Effector CD4-positive, alpha-beta T cell (primary cell): ENCODE measurements at places on chromosomes 6 and 20.
A peak's percentile ranks its signal among the peaks of the same experiment; 100 is the strongest.

DNA sequence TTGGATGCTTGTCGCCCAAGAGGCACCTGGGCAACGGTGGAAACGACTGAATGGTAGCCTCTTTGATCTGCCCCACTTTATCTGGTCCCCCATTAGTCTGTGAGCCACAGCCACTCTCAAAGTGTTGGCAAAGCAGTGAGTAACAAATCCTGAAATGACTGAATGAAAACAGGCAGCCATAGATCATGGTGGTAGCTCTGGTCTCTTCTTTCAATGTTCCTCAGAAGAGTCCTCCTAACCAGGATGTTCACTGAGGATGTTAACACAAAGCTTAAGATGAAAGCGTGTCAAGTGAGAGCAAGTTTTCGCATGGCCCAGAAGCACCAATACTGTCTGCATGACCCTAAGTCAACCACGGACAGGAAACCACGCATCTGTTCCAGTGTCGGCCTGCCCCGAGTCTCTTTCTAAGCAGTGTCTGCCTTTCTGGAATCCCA lies 107.3 kb downstream of the IRF4 start:
- no peak for DNase-seq

GRCh38 chr6:163284151-163284550 lies 130.4 kb upstream of the QKI start:
- no peak for DNase-seq

DNA sequence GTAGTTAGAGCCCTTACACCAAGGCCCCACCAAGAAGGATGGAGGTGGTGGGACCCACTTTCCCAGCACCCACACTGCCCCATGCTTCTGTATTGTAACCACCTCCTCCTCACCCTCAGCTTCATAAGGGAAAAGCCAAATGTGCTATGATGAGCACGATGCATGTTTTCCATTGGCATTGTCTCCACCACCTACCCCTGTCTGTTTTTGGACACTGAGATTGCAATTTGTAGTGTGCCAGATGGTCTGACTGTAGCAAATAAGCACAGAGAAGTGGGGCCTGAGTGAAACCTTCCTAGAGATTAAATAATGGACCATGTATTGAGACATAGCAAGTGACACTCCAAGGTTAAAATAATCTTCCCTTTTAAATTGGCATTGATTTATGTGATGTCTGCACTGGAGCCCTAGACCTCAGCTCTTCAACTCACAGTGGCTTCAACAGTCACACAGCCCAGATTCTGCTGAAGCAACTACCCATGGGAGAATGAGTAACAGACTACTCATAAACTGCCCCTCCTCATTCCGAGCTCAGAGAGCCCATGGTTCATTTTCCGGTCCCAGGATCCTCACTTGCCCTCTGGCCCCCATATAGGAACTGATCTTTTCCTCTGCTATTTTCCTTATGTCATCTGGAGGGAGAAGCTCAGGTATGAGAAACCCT lies 177.9 kb downstream of the COL9A1 start:
- DNase-seq: no peak

DNA sequence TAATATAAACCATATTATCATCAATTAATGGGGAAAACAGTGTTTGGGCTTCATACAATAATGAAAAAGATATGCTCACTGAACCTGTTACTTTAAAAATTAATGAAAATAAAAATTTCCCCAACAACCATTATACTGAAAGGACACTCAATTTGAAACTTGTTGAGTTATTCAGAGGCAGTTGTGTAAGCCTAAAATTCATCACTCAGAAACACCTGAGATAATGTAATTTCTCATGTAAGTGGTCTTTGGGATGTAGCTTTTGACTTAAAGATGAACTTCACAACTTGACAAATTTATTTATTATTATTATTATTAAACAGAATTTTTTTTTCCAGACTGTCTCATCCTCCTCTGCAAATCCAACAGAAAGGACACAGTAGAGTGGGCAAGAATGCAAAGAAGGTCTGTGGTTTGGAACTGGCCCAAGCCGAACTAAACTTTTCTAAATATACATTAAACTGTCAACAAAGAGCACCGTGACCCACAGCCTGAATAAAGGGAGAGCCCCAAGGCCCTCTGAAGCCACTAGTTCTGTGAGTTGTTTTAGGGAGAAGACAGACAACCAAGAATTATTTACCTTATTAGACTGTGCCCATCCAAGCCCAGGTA lies 32.2 kb upstream of the HEY2 start:
- DNase-seq: no peak

GRCh38 chr6:170523256-170524171 lies 29.6 kb downstream of the PSMB1 start:
- no peak for DNase-seq

DNA sequence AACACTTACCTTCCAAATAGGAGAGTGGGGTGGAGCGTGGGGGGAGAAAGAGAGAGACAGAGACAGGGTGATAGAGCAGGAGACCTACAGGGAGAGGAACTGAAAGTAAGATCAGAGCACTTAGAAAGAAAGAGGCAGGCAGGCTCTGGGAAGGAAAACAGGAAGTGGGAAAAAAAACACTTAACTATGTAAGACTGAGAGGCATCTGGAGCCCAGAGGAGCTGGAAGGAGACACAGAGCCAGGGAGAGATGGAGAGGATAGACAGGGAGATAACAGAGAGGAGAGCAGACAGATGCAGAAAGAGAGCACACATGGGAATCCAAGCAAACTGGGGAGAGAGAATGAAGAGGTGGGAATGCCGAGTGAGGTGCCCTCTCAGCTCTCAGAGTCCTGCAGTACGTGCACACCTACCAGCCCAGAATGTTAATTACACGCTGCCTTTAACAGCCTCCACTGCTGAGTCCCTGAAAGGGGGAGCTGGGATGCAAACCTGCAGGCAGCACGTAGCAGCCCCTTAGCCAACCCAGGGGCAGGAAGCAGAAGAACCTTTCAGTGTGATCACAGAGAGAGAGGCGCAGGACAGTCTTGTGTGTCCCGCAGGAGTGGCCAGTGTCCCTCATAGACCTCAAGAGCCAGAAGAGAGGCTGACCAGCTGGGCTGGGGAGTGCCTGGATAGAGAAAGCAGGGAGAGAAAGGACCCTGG lies 132.7 kb upstream of the LRFN2 start:
- DNase-seq: no peak

DNA sequence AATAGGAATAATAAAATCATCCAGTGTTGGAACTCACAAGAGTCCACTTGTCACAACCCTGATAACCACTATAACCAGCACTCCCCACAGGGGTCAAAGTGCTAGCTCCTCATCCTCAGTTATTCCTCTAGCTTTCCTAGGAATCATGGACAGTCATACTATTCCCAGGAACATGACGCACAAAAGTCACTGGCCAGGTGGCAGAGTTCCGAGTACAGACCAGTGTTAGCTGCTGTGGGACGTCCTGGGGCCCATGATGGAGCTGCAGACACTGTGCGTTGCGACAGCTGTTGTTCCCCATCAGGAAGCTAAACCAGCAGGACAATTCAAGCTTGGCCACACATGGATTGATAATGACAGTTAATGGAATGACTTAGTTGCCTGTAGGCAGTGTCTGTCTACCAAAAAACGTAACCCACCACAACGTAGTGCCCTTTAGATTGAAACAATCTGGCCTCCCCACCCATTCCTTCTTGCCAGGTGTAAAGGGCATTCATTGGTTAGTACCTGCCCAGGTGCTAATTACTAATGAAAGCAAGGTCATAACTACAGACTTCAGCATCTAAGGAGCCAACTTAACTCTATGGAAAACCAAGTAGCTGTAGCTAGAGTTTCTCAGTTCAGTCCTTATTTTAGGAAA lies 17.4 kb downstream of the EZR start:
- no peak for DNase-seq

DNA sequence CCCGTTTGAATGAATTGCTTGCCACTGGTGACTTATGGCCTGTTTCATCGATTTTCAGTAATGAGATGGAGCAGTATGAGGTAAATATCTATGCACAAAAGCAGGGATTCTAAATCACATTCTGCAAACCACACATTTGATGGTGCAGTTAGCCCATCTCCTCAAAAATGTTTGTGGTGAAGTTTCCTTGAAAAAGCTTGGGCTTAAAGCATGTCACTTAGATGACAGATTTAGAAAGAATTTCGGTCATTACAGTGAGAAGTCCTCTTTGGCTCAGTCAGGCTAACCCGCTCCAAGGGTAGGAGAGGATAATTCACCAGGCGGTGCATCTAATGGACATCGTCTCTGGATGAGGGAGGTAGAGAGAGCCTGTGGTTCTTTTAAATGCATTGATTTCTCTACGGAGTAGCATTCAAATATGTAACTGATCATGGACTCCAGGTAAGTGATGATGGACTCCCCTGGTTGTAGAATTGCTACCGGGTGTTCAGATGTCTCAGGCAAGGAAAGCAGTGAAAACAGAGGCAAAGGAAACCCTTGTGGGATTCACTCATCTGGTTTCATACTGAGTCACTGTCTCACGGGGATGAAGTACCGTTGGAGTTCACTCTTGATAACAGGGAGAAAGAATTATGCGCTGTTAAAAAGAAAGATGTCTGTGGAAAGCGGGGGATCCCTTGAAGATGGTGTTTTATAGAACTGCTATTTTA lies 65.3 kb downstream of the AIG1 start:
- no peak for DNase-seq

DNA sequence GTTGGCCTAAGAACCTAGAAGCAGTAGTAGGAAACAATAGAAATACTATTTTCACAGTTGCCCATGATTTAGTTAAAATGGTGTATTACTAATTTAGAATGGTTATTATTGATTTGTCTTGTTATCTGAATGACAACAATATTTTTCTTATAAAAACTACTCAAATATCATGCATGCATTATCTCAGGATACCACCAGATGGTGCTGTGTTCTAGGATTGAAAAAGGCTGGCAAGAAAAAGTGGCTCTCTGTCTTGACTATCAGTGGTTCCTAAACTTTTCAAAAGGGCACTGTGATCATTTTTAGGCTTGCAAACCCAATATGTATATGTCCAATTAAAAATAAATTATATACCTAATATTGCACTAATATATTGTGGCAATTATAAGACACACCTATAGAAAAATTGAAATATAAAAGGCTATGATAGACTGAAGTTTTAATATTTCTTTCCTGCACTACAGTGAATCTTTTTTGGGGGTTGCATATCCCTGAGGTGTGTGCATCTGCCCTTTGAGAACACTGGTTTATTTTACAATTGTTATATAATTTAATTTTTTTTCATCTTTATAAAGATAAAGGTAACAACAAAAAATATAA lies 131.7 kb upstream of the MLIP start:
- no peak for DNase-seq

DNA sequence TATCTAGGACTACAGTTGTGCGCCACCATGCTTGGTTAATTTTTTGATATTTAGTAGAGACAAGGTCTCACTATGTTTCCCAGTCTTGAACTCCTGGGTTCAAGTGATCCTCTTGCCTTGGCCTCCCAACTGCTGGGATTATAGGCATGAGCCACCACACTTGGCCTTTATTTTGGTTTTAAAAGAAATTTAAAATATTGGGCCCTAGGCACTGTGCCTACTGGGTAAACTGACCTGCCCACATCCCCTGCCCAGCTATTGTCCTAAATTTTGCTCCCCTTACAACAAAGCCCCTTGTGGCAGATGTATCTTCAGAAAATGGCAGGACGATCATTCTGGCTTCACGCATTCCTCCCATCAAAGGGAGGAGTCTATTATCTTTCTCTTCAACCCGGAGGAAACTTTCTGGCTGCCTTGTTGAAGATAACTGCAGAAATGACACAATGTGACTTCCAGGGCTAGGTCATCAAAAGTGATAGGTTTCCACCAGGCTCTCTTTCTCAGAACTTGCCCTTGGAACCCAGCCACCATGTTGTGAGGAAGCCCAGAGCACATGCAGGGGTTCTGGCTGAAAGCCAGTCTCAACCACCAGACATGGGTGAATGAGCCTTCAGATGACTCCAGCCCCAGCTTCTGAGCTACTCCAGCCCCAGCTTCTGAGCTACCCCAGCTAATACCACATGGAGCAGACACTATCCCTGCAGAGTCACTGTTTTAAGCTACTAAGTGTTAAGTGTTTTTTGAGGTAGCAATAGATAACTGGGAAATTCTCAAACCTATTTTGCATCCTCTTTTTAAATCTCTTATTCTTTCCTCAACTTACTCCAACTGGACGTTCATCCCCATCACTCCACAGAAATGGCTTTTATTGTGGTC lies 4.6 kb upstream of the GUCA1B start:
- DNase-seq: no peak

DNA sequence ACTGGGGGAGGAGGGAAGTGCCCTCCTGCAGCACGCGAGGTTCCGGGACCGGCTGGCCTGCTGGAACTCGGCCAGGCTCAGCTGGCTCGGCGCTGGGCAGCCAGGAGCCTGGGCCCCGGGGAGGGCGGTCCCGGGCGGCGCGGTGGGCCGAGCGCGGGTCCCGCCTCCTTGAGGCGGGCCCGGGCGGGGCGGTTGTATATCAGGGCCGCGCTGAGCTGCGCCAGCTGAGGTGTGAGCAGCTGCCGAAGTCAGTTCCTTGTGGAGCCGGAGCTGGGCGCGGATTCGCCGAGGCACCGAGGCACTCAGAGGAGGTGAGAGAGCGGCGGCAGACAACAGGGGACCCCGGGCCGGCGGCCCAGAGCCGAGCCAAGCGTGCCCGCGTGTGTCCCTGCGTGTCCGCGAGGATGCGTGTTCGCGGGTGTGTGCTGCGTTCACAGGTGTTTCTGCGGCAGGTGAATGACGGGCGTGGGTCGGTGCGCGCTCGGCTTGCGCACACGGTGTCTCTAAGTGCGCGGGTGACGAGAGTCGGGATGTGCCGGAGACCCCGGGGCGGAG lies at the start of gene CDKN1A:
Gene CDKN1A, plus strand, starts transcription at position 227 of the 555 bp plus-strand sequence. CDS start 5,388 bp downstream, outside the sequence.
- DNase-seq: peak; percentile 65

GRCh38 chr6:74041420-74041819 lies 345.4 kb downstream of the CD109 start:
- DNase-seq: no peak

- DNase-seq: no peak
Observed at GRCh38 chr6:163165922-163166321, 248.6 kb upstream of the QKI start.

GRCh38 chr6:80254716-80255115 lies 148.2 kb downstream of the BCKDHB start:
- no peak for DNase-seq

DNA sequence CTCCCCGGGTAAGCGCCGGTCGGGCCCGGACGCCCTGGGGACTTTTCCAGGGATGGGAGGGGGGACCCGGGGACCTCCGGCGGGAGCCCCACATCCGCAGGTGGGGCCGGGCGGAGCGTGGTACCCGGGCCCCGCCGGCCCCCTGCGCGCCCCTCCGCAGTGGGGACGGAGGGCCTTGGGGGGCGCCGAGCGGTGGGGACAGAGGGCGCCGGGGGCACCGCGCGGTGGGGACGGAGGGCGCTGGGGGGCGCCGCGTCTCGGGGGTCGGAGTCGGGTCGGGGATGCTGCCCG lies 270 bp downstream of the PLEKHG1 start:
- no peak for DNase-seq

- DNase-seq: no peak
Observed at GRCh38 chr6:138999949-139000725, 12.1 kb upstream of the REPS1 start.

GRCh38 chr6:119182875-119183274 lies 104.4 kb upstream of the FAM184A start:
- DNase-seq: no peak

- DNase-seq: no peak
Observed at GRCh38 chr20:4805663-4806449, 84.1 kb downstream of the PRND start.

GRCh38 chr6:124482071-124482491 lies 480.2 kb upstream of the RNF217 start:
- no peak for DNase-seq
